ENCODE measurements at places on chromosomes 5 and 9. TPM values are rescaled to one million over a fixed set of nuclear protein-coding genes. Genes with fewer than 3 reads are reported as not detected.

EIF4EBP3 gene
- total RNA-seq = 1.8 TPM

SHISAL2B gene
- total RNA-seq = not detected

MYOZ3 gene
- total RNA-seq = 0.40 TPM

LCN9 gene
- total RNA-seq = not detected

GARNL3 gene
- total RNA-seq = 7.7 TPM

FAXDC2 gene
- 13.6 TPM for total RNA-seq

RORB gene
- total RNA-seq = 11.6 TPM

ZMAT2 gene
- total RNA-seq = 67.6 TPM

ARHGAP26 gene
- total RNA-seq = 3.3 TPM

MARVELD2 gene
- total RNA-seq = 1.3 TPM

SLC25A51 gene
- 59.4 TPM for total RNA-seq

CCDC192 gene
- total RNA-seq = not detected

FCN1 gene
- not detected for total RNA-seq

NUTM2F gene
- not detected for total RNA-seq

INSL4 gene
- under 0.01 TPM for total RNA-seq

STKLD1 gene
- total RNA-seq = 0.79 TPM

NAIP gene
- 5.8 TPM for total RNA-seq
